ENCODE measurements at places on chromosomes 5 and 9. TPM values are rescaled to one million over a fixed set of nuclear protein-coding genes. Genes with fewer than 3 reads are reported as not detected.

Gene PCDHGA8
- total RNA-seq = not detected

Gene TMEFF1
- 0.49 TPM for total RNA-seq

Gene SLC1A3
- total RNA-seq = not detected

Gene C5orf58
- not detected for total RNA-seq

Gene TEX48
- not detected for total RNA-seq

GRCh38 chr5:15425766-15426165, 74.2 kb upstream of the FBXL7 start:
- DNase-seq = no peak

GRCh38 chr5:67858471-67859031, 357.0 kb upstream of the PIK3R1 start:
- no peak for DNase-seq

GRCh38 chr9:98359569-98359968, 104.1 kb upstream of the TBC1D2 start:
- DNase-seq = no peak

DNA sequence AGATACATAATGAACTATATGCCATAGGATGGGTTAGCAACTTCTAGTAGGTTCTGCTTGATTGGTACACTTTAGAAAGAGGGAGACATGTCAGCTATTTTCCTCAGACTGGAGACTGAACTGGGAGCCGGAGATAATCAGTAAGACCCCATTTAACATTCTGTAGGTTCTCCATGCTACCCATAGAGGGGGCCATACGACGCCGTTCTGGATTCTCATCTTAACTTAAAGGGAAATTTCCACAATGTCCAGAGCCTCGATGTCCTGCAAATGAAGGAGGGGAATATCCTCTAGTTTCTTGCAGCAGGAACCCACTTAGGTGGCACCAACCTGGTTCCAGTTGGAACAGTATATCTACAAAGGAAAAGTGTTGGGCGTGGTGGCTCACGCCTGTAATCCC, 22.3 kb upstream of the NPM1 start:
- DNase-seq = no peak

- DNase-seq = no peak
Measured at GRCh38 chr5:73945505-73945904, 319.5 kb downstream of the ARHGEF28 start.

DNA sequence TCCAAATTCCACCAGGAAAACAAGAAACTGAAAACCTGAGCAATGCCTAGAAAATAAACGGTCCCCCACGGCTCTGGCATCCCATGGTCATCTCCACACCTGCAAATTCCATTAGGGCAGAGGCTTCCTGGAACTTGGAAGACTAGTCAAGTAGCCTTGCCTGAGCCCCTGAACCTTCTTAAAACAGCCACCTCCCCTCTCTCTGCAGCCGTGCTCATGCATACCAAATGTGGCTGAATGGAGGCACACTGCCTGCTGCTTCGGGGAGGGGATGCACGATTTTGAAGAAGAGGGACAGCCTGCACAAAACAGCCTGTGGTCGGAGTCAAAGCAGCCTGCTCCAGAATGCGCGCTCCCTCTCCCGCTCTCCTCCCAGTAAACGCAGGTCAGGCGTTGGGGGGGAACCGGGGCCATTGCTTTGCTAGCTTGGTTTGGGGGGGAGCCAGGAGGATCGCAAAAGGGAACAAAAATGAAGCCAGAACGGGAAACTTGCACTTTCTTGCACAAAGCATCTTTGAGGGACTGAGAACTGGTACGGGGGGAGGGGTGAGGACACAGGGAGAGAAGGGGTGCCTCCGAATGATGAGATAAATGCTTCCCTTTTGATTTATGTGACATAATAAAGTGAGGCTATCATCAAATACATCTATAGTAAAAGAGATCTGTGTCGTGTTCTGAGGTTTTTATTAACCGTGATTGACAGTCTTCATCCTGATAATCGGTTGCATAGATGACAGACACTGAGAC, at the start of gene TRPM3:
Gene TRPM3 (minus strand): TSS at position 347 of the 747 bp plus-strand sequence. CDS start 267 bp downstream, at position 80.
- no peak for DNase-seq

DNA sequence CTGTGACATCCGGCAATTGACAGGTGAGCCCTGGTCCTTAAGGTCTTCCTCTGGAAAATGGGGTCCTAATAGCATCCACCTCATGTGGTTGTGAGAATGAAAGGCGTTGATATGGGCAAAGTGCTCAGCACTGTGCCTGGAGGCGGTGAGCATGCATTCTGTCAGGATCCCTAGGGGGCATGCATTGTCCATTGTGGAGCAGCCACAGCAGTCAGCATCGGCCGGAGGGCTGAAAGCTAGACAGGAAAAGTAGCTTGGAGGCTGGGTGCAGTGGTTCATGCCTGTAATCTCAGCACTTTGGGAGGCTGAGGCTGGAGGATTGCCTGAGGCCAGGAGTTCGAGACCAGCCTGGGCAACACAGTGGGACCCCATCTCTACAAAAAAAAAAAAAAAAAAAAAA, 122.2 kb downstream of the LHX2 start:
- no peak for DNase-seq

- no peak for DNase-seq
Measured at GRCh38 chr5:110476164-110476563, 250.3 kb downstream of the TMEM232 start.

DNA sequence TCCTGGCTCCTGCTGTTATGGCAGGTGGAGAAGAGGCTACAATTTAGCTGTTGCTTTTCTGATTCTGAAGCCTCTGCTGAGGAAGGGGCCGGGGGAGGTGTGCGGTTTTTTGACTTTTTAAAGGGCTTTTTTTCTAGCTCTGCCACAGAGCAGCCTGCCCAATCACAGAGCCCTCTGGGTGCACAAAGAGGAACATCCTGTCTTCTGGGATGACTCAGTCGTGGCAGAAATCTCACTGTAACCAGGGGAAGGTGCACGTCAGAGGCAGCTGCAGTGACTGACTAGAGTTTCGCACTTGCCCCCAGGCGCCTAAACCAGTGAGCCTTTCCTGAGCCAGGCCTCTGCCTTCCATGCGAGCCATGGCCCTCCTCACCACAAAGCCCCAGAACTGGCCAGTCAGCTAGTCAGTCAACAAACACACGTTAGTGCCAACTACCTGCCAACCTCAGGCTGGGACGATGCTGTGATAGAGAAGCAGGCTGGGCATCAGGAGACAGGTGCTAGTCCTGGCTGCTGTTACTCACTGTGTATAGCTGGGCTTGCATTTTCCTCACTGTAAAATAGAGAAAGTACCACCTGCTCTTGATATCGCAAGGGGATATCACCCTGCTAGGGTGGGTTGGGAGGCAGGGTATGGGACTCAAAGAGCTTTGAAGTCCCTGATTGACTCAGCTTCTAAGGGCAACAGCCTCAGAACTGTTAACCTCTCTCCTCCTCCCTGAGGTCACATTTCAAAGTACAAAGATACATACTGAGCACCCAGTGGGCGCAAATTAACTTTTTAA, 2.2 kb downstream of the AKNA start:
- peak; percentile 97 for DNase-seq

DNA sequence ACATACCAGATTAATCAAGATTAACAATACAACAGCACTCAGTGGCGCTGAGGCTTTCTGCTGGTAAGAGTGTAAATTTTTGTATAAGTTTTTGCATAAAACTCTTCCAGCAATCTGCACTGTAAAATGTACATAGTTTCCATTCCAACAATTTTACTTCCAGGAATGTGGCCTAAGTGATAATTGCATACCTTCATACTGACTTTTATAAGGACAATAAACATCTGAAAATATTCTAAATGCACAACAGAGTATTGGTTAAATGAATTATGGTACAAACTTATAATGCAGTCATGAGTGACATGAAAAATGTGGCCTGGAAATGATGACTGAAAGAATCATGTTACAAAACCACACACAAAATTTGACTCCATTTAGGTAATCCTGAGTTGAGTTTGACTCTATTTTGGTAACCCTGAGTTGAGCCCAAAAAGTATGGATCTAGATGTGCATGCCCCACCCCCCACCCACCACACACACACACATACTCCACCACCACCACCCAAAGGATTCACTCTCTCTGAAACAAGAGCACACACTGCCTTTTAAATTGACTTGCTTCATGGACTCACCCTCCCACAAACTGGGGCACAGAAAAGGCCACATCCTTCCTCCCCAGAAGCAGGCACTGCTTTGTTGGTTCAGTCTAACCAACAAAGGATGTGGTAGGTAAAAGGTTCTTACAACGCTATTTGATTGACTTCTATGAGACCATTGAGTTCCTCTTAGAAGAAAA, 137.6 kb downstream of the SUSD1 start:
- DNase-seq = peak; percentile 32
